ENCODE measurements at places on chromosomes 16 and 17.

DNA sequence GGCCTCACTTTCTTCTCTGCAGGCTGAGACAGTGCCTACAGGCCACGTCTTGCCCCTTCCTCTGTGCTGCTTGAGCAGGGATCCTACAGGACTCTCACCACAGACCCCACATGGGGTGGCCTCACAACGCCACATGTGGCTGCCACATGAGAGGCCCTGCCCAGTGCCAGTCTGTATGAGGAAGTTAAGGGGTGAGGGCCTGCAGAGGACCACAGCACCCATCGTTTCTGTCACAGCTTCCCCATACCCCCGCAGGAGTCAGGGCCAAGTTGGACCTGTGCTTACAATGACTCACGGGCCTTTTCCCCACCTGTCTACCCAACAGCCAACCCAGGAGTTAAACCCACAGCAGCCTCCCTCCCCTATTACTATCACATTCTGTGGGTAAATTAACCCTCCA is 2.9 kb upstream of the GSDMB start:
- no peak for DNase-seq

DNA sequence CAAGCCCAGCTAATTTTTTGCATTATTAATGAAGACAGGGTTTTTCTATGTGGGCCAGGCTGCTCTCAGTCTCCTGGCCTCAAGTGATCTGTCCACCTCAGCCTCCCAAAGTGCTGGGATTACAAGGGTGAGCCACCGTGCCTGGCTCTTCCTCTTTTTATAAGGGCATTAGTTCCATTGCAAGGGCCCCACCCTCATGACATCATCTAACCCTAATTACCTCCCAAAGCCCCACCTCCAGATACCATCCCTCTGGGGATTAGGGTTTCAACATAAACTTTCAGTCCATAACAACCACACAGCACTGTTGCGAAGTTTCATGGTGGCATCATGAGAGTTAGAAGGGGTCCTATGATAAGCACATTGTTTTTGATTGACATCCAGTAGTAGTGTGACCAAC is 277.7 kb downstream of the GRIN2A start:
- DNase-seq = no peak

- no peak for DNase-seq
These were observed 45.0 kb upstream of the NOL11 start for GRCh38 chr17:67672592-67673335.

DNA sequence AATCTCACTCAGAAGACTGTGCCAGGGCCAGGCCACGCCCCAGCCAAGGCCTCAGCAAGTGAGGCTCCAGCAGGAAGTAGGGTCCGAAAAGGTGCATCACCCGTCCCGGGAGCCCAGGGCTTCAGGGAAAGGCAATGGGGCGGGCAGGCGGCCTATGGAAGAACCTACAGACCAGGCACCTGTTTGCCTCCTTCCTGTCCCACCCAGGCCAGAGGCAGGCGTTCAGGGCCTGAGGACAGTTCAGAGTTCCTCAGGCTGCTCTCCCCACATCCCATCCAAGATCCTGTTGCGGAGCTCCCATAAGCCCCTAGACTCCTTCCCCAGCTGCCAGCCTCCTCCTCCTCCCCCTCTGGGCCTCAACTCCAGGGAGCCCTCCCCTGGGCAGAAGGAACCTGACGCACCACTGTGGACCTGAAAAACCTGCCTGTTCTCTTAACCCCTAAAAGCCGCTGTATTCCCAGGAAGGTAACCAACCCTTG is 2.3 kb downstream of the CLUH start:
- DNase-seq = no peak

DNA sequence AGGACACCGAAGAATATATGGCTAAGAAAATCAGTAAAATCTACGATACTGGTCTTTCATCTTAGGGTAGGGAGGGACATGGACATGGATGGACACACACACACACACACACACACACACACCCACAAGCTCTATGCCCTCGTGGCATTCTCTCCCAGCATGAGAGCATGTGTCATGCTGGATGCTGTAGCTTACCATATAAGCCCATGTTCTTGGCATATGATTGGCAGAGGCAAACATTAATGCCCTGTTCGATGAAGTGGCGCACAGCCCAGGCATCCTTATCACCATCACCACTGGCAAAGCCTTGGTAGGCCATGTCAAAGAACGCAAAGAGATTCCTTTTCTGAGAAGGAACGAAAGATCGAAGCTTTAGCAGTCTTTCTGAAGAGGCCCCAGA is 17.6 kb downstream of the GOT2 start:
- DNase-seq = no peak

- DNase-seq = no peak
These were observed 43.3 kb downstream of the TIMM22 start for GRCh38 chr17:1040216-1040600.

GRCh38 chr16:65666132-65666941 is 544.5 kb upstream of the CDH11 start:
- no peak for DNase-seq

- DNase-seq = no peak
These were observed 3.4 kb downstream of the TRADD start for GRCh38 chr16:67156143-67156844.

GRCh38 chr16:15041271-15042004 is 14.4 kb downstream of the NTAN1 start:
- DNase-seq = no peak

GRCh38 chr16:11045846-11046245 is 101.5 kb downstream of the CLEC16A start:
- no peak for DNase-seq

DNA sequence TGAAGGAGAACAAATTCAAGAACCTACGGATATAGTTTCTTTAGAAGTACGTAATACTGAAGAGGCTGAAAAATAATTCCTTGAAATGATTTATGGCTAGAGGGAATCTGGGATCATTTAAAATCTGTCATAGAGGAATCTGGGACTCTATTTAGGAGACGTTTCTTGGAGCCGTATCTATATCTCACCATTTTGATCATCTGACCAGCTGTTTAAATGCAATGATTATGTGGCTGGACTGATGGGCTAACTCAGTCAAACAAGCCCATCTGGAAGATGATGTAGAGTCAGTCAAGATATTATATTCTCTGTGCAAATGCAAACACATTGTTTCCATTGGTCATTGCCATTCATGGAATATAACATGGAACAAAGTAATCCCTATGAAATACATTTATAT is 467.7 kb upstream of the ZFHX3 start:
- no peak for DNase-seq

- no peak for DNase-seq
These were observed 6.7 kb downstream of the ZNF423 start for GRCh38 chr16:49849037-49849753.

GRCh38 chr17:58338841-58339754 is 10.5 kb upstream of the TSPOAP1 start:
- peak; percentile 78 for DNase-seq

DNA sequence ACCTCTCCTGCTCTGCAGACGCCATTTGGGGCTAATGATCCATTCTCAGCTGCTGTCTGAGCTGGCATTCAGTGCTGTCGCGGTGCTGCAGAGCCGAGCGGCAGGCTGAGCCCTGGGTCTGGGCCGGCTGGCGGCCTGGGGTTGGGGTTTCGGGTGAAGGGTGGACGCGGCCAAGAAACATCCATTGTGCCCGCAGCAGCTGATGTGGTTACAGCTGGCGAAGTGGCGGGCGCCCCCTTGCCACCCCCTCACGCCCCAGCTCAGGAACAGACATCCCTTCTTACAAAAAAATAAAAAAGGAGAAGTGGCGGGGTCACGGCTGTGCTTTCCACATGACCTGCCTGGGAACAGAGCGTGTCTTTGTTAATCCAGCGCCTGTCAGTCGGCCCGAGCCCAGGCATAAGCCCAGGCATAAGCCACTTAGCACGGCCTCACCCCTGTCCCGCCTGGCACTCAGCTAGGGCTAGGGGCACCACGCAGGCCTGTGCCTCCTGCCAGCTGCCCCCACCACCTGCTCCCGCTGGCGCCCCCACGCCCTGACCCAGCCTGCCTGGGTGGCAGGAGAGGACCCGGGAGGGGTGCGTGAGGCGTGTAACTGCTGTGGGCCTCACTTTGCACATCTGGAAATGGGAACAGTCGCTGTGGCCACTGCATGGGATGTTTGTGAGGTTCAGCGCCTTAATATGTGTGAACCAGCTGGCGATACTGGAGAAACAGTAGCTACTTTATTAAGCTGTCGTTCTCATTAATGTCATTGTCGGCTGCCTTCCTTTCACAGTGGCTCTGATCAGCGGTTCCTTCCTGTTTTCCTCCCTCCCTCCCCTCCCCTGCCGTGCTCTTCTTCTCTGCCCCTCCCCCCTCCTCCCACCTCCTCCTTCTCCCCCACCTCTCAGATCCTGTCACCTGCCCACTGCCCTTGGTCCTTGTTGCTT is 197.7 kb upstream of the CIBAR2 start:
- DNase-seq = no peak

DNA sequence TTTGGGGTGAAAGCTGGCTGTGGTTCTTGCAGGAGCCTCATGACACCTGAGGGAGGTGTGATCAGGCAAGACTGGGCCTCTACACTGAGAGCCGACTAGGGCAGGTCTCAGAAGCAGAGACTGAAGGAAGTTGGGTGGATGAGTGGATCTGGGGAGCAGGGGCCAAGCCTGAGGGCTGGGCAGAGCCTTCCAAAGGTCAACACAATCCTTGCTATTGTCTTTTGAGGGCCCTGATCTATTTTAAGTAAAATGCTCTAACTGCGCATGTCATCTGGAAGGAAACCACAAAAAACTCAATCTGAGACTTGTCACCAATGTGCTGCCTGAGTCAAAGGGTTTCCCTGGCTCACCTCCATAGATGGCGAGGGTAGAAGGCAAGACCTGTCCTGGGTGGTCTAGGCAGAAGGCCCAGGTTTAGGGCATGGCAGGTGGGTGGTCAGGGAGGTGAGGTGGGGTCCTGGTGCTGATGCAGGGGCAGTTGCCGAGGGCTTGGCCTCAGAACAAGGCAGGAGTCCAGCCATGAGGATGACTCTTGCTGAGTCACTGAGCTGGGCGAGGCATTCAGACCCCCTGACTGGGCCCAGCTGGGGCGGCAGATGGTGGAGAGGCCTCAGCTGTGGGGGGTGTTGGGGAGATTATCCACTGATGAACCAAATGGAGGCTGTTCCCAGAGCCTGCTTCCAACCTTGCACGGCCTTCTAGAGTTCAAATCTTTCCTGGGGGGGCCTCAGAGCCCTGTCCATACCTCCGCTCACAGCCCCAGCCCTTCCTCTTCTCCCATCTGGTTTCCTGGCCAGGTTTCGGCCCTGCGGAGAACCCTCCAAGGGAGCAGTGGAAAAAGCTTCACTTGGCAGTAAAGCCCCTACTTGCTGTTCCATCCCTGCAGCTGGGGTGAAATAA is 5.1 kb downstream of the MVP start:
- DNase-seq = no peak

DNA sequence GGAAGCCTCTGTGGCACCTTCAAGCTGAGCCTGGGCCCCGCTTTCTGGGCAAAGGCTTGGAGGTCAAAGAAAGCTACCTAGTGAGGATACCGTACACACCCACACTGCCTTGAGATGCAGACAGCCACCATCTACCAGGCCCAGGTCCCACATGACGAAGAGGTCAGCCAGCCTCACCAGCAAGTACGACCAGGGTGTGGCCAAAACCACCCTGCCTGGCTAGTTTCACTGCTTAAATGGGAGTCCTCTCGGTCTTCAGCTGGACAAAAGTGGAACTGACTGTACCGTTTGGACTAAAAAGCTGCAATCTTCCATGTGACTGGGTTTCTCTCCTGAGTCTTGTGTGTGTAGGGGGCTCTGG is 21.6 kb downstream of the VASN start:
- DNase-seq = no peak

DNA sequence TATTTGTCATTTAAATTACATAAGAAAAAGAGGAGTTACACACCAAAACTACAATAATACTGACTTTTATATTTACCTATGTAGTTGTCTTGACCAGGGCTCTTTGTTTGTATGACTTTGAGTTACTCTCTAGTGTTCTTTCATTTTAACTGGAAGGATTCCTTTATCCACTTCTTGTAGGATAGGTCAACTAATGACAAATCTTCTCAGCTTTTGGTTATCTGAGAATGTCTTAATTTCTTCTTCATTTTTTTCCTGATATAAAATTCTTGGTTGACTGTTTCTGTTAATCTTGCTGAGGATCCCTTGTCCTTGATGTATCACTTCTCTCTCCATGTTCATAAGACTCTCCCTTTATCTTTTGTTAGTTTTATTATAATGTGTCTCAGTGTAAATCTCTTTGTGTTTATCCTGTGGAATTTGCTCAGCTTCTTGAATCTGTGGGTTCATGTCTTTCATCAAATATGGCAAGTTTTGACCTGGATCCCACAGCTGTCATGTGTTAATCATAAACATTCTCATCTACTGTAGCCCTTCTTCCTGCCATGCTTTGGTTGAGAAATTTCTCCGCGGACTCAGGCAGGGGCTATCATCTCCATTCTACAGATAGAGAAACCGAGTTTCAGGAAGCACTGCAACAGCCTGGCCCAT is 5.4 kb downstream of the PRSS41 start:
- DNase-seq = no peak

DNA sequence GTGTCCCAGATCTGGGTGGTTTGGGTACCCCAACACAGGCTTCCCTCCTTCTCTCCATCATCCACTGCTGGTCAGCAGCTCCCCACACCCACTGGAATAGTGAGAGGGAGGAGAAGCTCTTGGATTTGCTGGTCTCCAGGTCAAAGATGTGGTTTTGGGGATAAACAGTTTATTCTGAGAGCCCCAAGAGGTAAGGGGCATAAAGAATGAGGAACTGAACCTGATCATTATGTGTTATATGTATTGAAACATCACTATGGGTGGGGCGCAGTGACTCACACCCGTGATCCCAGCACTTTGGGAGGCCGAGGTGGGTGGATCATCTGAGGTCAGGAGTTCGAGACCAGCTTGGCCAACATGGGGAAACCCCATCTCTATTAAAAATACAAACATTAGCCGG is 3.9 kb downstream of the DPEP2 start:
- no peak for DNase-seq

GRCh38 chr16:83956336-83957289 is 3.6 kb downstream of the OSGIN1 start:
- peak; percentile 90 for DNase-seq

- DNase-seq = no peak
These were observed 90.9 kb upstream of the PLCG2 start for GRCh38 chr16:81688182-81688581.

GRCh38 chr17:9185142-9185541 is 163.8 kb downstream of the NTN1 start:
- DNase-seq = no peak

- DNase-seq = no peak
These were observed 69.4 kb downstream of the NTN1 start for GRCh38 chr17:9090641-9091096.

DNA sequence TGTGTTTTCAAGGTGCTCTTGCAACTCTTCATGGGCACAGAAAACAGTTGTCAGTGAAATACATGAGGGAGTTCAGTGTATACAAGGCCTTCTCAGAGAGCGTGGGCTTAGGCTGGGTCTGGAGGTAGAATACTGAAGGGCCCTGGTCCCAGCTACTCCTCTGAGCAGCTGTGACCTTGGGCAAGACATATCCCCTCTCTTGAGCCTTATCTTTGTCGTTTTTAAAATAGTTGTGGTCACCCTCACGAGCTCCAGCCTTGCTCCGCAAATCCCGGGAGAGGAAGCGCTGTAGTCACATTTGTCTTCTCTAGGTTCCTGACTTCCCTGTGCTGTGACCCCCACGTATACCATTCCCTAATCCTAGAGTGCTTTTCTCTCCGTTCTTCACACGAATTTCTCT is 3.6 kb downstream of the ZNRF1 start:
- DNase-seq = no peak

GRCh38 chr16:75343286-75343685 is 90.0 kb downstream of the CFDP1 start:
- DNase-seq = no peak

GRCh38 chr16:69131167-69131838 is 1.1 kb downstream of the CHTF8 start:
- no peak for DNase-seq

- DNase-seq = peak; percentile 42
These were observed 22.0 kb downstream of the CLUH start for GRCh38 chr17:2689411-2690164.

Measured in ecto neural progenitor cell (in vitro differentiated cells).